Muscle of back (tissue), 13 donors: ENCODE measurements at places on chromosomes 4 and X.
A peak's percentile ranks its signal among the peaks of the same experiment; 100 is the strongest.

DNA sequence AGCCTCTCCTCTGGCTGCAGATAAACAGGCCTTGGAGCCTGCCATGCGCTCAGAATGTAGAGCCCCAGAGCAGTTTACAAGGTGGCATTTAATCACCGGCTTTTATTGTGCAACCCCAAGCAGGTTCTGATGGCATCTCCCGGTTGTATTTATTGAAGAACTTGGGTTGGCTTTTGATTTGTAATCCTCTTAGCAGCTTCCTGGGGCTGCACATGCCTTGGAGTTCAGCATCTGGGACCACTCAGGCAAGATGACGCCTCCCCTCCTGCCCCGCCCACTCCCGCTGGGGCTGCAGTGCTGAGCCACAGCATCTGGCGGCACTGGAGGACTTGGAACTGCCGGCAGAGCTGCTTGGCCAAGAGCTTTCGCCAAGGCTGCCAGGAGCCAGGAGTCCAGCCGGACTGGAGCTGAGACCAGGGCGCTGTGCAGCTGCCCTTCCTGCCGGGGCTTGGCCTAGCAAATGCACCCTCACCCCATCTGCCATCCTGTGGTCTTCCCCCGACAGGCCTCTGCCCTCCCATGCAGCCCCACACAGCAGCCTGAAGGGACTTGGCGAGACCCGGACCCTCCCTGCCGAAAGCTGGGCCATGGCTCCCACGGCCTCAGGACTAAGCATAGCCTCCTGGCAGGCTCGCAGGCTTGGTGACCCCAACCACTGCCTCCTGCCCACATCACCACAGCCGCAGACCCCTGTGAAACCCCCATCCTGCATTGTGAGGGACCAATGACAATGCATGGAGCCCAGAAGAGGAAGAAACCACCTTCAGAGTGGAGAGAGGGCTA is 5.4 kb downstream of the HTRA3 start:
- DNase-seq: peak; percentile 94

GRCh38 chr4:135267148-135267865 is 1065.7 kb upstream of the PABPC4L start:
- peak; percentile 10 for DNase-seq

- no peak for DNase-seq
Measured at GRCh38 chr4:14984448-14984847, 17.8 kb upstream of the CPEB2 start.

GRCh38 chr4:187726485-187726884 is 269.1 kb upstream of the ZFP42 start:
- no peak for DNase-seq

DNA sequence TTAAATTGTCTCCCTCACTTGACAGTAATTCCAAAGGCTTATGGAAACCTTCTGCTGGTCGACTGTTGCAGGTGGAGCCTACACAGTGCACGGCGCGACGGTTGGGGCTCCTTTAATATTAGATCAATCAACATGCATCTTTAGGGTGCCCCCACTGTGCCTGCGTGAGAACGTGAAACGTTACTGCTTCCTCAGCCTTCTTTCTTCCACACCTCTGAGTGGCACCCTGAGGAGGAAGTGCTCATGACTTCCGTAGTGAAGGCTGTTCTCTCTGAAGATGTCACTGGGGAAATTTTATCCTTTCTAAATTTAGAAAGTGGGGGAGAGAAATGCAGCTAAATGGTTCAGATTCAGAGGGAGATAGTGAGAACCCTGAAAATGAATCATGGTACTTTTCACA is 184.0 kb upstream of the ZFP42 start:
- DNase-seq: no peak

DNA sequence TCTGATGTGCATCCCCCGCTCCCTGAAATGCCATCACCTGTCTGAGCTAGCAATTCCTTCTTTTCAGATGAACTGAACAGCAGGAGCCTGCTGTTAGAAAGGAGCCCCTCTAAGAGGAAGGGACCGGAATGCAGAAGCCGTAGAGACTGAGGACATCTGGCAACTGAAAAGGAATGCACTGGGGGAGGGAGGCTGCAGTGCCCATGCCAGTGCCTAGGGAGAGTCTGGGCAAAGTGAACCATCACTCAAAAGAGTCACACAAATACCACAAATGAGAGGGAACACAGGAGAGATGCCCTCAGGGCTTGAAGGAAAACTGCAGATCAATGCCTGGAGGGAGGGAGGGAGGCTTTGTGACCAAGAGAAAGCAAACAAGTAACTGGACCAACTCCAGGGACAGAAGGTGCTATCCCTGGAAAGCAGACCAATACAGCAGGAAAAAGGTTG is 93.9 kb upstream of the CBR4 start:
- no peak for DNase-seq

GRCh38 chr4:140158365-140159030 is 4.5 kb upstream of the MAML3 start:
- DNase-seq: no peak
